ENCODE measurements at places on chromosomes 11 and 22.

DNA sequence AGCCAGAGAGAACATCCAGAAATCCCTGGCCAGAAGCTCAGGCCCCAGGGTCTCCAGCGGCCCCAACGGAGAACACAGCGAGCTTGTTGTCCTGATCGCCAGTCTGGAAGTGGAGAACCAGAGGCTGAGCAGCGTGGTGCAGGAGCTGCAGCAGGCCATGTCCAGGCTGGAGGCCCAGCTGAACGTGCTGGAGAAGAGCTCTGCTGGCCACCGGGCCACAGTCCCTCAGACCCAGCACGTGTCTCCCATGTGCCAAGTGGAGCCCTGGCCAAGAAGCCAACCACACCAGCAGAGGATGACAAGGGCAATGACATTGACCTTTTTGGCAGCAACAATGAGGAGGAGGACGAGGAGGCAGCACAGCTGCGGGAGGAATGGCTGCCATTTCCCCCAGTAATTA is 20.6 kb upstream of the SCGB1D1 start:
- DNase-seq = no peak

DNA sequence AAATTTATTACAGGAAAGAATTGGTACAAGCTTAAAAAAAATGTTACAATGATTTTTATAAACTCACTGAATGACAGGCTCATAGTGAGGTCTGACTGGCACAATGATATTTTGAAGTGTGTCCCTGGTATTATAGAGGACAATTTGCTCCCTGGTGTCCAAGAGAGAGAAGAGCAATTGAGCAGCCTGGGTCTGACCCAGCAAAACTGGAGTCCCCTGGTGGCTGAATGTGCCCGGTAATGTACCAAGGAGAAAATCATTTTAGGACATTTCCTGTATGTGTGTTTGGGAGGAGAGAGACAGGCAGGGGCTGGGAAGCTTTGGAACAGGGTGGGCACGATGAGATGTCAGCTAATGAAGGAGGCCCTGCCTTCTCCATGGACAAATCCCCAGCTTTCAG is 125.3 kb downstream of the APOL5 start:
- DNase-seq = peak; percentile 41

- DNase-seq = no peak
Measured at GRCh38 chr11:68012843-68013610, 2.9 kb downstream of the ALDH3B1 start.

- DNase-seq = no peak
Measured at GRCh38 chr11:78282821-78283220, 94.1 kb downstream of the USP35 start.

GRCh38 chr11:87628026-87628580 is 547.1 kb downstream of the RAB38 start:
- DNase-seq = no peak

DNA sequence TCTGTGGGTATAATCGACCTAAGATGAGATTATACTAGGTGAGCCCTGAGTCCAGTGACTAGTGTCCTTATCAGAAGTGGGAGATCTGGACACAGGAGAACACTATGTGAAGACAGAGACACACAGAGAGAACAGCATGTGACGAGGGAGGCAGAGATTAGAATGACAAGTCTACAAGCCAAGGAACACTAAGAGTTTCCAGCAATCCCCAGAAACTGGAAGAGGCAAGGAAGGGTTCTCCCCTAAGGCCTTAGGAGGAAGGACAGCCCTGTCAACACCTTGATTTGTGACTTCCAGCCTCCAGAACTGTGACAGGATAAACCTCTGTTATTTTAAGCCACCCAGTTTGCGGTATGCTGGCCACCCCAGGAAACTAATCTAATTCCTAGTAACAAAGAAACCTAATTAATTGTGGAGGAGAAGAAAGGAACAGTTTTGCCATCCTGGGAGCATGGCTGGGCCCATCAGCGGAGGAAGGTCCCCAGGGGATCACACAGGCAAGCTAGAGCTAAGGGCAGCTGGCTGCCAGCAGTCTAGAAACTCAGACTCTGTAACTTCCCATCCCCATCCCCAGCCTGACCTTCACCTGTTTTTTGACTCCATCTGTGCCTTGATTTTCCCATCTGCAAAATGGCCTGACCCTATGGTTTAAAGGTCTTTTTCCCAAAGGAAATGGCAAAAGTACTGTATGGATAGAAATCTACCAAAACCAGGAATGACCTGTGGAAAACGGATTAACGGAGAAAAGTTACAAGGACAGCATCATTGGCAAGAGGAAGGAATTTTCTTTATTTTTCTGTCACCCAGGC is 10.3 kb upstream of the THOC5 start:
- no peak for DNase-seq

DNA sequence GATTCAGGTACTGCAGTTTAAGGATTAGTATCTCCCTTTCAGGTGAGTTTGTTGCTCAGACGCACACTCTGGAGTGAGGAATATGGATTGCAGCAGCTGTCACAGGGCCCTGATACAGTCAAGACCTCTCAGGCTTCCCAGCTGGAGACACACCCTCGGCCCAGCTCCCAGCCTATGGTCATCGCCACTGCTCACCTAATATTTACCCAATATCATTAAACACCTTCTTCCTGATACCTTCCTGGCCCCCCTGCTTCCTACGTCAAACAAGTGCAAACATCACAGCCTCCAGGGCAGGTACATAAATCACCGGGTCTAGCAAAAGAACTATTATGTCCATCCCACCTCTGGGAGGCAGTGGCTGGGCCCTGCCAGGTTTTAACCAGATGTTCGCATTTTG is 213.3 kb downstream of the MN1 start:
- no peak for DNase-seq

DNA sequence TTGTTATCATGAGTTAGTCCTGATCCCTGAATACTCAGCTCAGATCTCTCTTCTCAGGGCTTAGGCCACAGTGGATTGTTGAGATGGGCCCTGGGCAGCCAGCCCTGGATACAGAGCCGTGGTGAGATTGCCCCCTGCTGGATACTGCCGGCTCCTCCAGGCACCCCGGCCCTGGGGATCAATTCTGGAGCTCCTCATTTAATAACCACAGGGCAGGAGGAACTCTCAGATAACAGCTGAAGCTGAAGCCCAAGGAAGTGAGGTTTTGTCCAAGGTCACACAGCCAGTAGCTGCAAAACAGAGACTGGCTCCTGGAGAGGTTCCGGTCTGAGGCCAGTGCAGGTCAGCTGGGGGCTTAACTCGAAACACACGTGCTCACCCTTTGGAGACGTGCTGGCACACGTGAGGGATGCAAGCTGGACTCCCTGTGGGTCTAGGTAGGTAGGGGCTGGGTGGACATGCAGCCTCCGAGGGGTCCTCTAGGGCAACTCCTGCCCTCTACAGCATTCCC is 16.0 kb downstream of the USH1C start:
- DNase-seq = peak; percentile 42

DNA sequence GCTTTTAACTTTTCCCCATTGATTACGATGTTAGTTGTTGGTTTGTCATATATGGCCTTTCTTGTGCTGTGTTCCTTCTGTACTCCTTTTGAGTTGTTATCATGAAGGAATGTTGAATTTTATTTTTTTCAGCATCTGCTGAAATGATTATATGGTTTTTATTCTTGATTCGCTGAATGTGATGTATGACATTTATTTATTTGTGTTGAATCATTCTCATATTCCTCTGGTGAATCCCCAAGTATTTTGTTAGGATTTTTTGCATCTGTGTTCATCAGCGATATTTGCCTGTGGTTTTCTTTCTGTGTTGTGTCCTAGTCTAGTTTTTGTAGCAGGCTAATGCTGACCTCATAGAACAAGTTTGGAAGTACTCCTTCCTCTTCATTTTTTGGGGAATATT is 78.2 kb downstream of the GGT1 start:
- no peak for DNase-seq

DNA sequence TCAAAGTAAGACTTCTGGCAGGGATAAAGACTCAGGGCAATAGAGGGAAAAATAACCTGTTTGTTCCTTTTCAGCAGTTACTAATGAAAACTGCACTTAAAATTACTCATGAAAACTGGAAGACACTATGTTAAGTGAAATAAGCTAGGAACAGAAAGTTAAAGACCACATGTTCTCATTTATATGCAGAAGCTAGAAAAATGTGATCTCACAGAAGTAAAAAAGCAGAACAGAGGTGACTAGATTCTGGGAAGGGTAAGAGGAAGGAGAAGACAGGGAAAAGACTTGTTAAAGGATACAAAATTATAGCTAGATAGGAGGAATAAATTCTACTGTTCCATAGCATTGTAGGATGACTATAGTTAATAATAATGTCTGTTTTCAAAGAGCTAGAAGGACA is 22.2 kb downstream of the HPS5 start:
- peak; percentile 79 for DNase-seq

GRCh38 chr11:122207921-122208764 is 92.1 kb upstream of the BLID start:
- DNase-seq = no peak

- no peak for DNase-seq
Measured at GRCh38 chr11:36953976-36954375, 355.9 kb upstream of the RAG2 start.

- DNase-seq = peak; percentile 6
Measured at GRCh38 chr11:126212089-126212660, 593 bp downstream of the FAM118B start.

DNA sequence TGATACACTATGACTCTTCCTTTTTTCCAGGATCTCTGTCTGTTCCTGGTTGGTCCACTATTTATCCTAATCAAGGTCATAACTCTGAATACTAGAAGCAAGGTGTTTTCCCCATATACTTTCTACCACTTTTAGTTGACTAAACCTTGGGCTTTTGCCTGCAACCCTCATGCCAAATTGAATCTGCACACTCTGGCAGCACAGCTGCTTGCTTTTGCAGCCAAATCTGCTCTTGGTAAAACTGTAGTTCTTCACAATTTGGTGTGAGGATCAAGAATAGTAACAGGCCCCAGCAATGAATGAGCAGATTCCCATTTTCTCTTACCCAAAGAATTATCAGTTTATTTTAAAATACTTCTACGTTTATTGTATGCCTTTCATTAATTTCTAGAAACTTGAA is 586.5 kb upstream of the CNTN5 start:
- DNase-seq = no peak

DNA sequence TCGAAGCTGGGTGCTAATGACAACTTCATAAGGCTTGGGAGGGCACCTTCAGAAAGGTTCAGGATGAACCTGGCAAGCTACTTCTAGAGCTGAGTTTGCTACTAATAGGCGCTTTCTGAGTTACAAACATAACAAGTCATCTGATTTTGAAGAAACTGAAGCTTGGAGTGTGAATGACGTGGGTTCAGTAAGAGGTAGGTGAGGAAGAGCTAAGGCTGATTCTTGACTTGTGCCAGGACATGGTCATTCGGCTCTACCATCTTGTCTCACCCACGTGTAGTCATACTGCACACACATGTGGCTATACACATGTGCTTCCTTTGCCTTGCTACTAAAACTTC is 56.4 kb downstream of the SWAP70 start:
- peak; percentile 26 for DNase-seq

DNA sequence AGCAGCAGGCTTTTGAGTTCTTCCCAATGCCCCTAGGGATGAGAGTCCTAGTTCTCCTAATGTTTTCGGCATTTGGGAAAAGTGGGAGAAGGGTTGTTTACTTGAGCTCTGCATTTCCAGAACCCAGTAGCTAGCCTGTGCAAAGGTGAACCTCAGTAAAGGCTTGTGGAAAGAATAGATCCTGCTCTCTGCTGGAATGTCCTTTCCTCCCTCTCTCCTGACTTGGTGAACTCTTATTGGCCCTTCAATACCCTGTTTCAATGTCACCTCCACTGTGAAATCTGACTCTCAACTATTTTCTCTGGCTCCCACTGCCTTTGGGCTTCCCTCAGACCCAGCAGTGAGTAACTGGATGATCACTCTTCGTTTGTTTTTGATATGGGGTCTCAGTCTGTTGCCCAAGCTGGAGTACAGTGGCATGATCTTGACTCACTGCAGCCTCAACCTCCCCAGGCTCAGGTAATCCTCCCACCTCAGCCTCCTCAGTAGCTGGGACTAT is 2.4 kb upstream of the UVRAG start:
- DNase-seq = no peak

DNA sequence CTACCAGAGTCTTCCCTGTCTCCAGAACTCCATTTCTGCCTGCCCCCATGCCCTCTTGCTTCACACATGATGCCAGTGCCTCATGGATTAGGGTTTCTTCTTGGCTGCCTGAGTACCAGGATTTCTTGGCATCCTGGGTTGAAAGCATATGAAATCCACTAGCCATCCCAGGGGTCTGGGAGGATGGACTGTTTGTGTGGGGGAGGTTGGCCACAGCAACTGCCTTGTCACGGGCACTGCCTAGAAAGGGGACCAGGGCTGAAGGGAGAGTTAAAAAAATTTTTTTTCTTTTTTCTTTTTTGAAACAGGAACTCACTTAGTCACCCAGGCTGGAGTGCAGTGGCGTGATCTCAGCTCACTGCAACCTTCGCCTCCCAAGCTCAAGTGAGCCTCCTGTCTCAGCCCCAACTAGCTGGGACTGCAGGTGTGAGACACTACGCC is 4.2 kb downstream of the USP35 start:
- DNase-seq = peak; percentile 45

DNA sequence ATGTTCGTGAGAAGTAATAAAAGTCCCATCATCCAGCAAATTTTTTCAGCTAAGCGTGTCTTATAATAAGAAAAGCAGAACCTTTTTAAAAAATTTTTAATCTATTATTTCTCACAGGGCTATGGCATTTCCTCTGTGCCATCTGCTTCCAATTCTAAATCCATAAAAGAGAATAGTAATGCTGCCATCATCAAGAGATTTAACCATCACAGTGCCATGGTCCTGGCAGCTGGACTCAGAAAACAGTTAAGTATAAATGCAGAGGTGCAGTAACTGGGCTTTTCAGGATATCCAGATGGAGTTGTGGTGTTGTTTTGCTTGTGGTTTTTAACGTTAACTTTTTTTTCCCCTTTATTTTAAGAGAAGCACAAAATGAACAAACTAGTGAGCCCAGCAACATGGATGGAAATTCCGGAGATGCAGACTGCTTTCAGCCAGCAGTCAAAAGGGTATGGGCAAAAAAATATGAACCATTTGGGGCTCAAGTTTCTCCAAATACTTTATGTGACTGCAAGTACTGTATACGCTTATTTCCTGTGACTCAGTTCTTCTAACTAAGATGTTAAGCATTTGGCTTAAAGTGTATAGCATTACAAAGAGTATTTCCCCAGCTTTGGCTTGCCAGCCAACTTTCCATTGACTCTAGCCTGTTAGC is 25.2 kb downstream of the GTF2H1 start:
- DNase-seq = no peak

GRCh38 chr11:7576726-7577290 is 63.0 kb downstream of the PPFIBP2 start:
- DNase-seq = no peak
